ENCODE measurements at places on chromosomes 11 and 22. TPM values are rescaled to one million over a fixed set of nuclear protein-coding genes. Genes with fewer than 3 reads are reported as not detected.

DNA sequence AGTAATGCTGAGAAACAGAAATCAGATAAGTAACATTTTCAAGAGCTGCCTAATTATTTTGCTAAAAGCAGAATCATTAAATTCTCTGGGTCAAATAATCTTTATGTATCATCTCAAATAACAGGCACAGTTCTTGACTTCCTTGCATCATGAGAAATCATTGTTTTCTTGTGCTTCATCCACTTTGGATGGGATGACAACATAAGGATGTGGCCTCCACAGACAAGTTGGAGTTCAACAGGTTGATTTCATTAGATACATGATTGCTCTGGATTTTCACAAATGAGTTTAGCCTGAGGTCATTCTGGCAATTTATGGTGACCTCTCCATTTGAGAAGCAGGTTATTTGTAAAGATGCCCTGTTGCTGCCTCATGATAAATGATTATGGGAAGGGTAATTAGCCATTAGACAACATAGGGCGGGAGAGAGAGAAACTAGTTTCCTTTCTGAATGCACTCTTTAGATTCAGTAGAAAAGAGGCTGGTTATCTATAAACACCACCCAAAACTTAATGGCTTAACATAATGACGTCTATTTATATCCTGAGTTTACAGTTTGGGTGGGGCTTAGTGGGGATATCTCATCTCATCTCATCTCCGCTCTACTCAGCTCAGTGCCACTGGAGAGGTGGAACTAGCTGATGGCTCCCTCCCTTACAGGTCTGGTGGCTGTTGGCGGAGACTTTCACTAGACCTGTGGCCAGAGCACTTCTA is 35.0 kb upstream of the ADORA2A start:
- no peak overlapping the region for H3K4me3 ChIP-seq
- H3K27me3 ChIP-seq, result no peaks in the 10 kb centered on the region
- no peaks in the 10 kb centered on the region for H3K36me3 ChIP-seq
- no peak overlapping the region for H3K27ac ChIP-seq
- no peak for DNase-seq
- no peaks in the 10 kb centered on the region for H3K4me1 ChIP-seq

DNA sequence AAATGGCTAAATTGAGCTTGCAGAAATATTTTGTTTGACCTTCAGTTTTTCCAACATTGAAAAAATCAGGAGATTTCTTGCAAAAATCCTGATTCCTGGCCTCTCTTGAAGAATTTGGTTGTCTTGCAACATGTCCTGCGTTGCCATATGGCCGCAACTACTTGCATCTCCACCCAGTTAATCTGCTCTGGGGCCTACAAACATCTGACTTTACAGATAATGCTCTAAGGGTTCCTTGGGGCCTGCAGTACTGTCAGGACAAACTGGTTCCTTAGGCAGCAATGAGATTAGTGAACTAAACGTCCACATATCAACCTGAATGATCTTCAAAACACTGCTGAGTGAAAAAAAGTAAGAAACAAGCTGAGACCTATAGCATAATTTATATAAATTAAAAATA is 36.6 kb upstream of the FEZ1 start:
- no peaks in the 10 kb centered on the region for H3K4me1 ChIP-seq
- H3K36me3 ChIP-seq, result no peaks in the 10 kb centered on the region
- no peak overlapping the region for H3K4me3 ChIP-seq

Gene TESMIN
- 58.2 TPM for total RNA-seq

Gene GDPD4
- not detected for total RNA-seq

Gene OR8D4
- 0.14 TPM for total RNA-seq

- H3K4me3 ChIP-seq, result no peak overlapping the region
- no peaks in the 10 kb centered on the region for H3K4me1 ChIP-seq
- H3K36me3 ChIP-seq, result no peaks in the 10 kb centered on the region
- no peak overlapping the region for H3K27ac ChIP-seq
- DNase-seq, result no peak
Observed at GRCh38 chr11:38402063-38402462, 1804.0 kb upstream of the RAG2 start.

- DNase-seq, result no peak
- H3K4me3 ChIP-seq, result no peak overlapping the region
- H3K36me3 ChIP-seq, result no peaks in the 10 kb centered on the region
- no peaks in the 10 kb centered on the region for H3K27me3 ChIP-seq
- H3K27ac ChIP-seq, result no peak overlapping the region
Observed at GRCh38 chr11:105024394-105024793, 1.4 kb upstream of the CASP5 start.
